ENCODE measurements at places on chromosomes 7 and 10.

GRCh38 chr7:22061775-22062174 lies 116.1 kb upstream of the CDCA7L start:
- DNase-seq, result no peak

GRCh38 chr7:22607180-22607579 lies 107.2 kb upstream of the STEAP1B start:
- no peak for DNase-seq

DNA sequence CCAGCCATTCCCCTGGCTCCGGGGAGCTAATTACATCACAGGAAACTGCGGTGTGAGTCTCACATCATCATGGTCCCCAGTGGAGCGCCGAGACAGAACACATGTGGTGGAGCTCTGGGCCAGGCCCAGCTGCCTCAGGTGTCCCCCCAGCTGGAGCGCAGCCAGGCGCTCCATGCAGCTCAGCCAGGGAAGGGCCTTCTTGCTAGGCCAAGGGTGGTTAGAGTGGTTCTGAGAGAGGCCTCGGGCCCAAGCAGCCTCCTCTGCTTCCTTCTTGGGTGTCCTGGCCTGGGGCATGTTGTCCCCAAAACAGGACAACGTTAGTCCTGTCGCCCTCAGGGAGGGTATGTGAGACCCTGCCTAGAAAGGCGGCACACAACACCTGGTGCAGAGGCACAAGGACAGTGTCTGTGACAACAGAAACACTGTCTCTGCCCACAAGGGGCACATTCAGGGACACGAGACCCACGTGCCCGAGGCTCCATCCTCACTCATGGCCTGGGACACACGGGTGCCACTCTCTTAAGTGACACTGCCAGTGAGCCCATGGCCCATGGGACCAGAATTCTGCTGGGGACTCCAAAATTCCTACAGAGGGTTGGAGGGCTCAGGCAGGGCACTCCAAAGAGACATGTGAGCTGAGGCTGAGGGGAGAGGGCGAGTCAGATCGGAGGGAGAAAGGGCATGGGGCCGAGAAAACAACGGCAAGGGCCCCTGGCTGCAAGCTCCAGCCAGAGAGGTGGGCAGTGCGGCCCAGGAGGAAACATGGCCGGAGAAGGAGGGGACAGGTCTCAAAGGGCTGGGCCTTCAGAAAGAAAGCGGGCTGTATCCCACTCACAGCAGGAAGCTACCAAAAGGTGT lies 37.0 kb upstream of the RET start:
- no peak for DNase-seq

DNA sequence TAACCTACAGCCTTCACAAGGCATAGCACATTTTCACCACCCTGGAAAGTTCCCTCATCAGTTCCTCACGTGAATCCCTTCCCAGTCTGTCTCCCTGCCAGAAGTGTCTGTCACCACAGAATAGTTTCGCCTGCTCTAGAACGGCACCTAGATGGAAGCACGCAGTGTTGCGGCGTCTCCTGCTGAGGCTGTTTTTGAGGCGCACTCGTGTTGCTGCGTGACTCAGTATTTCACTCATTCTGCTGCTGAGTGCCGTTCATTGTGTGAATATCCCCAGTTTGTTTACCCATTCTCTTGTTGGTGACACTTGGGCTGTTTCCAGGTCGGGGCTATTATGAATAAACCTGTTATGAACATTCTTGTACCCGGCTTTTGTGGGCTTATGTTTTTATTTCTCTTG lies 12.8 kb downstream of the NOS3 start:
- no peak for DNase-seq

GRCh38 chr7:129980667-129981066 lies 27.9 kb upstream of the UBE2H start:
- DNase-seq, result no peak

DNA sequence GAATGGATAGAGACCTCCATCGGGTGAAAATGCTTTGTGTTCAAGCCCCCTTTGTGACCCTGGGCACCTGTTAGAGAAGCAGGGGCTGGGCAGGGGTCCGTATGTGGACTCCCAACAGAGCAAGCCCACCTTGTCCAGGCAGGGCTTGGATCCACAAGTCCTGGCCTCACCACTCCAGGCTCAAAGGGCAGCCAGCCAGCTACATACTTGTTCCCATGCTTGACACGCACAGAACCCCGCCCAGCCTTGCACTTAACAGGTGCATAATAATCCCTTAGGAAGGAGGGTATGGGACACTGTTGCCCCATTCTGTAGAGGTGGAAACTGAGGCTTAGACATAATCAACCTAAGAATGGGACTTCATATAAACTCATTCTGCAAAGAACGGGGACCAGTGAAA lies 160.6 kb downstream of the PRKAG2 start:
- DNase-seq, result no peak

DNA sequence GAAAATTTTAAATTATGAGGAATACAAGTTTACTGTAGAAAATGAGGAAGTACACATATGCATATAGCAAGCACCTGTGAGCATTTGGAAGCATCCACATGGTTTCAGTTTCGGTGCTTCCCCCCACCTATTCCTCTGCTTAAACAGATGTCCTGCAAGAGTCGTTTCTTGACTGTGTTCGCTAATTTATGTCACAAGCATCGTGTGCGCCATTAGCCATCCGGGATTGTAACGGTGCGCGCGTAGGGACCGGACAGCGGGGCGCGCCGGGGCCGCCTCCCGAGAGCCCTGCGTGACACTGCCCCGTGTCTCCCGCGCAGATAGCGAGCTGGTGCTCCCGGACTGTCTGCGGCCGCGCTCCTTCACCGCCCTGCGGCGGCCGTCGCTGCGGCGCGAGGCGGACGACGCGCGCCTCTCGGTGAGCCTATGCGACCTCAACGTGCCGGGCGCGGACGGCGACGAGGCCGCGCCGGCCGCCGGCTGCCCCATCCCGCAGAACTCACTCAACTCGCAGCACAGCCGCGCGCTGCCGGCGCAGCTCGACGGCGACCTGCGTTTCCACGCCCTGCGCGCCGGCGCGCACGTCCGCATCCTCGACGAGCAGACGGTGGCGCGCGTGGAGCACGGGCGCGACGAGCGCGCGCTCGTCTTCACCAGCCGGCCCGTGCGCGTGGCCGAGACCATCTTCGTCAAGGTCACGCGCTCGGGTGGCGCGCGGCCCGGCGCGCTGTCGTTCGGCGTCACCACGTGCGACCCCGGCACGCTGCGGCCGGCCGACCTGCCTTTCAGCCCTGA lies 90.9 kb downstream of the NEURL1 start:
- no peak for DNase-seq

Measured in HAP-1 (cell line).